K562 (cell line): ENCODE measurements at places on chromosomes 5 and 9. TPM values are rescaled to one million over a fixed set of nuclear protein-coding genes. Genes with fewer than 3 reads are reported as not detected.

- no peaks in the 10 kb centered on the region for H3K4me1 ChIP-seq
- DNase-seq: no peak
- peak overlapping the region; percentile 35; the same call in 1 of the 3 replicates for H3K27ac ChIP-seq
- no peaks in the 10 kb centered on the region for H3K36me3 ChIP-seq
- H3K4me3 ChIP-seq: no peak overlapping the region
Measured at GRCh38 chr5:83357621-83358231, 113.8 kb upstream of the VCAN start.

DNA sequence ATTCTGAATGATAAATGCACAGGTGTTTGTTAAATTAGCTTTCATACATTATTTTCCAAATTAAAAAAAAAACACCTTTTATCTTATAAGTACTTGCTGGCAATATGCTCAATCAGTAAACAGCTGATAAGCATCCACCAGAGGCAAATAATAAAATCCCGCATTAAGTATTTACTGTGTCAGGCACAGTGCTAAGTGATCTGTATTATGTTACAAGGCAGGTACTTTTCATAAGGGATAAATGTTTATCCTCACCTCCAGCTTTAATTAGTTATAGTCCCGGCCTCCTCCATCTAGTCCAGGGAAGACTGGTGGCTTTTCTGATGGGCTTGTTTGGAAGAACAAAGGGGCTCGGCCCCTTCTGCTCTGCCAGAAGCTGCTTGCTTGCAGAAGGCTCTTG is 40.1 kb downstream of the PFDN1 start:
- no peak for DNase-seq
- peaks cover 25% of the 10 kb centered on the region; the same call in 2 of the 3 replicates for H3K36me3 ChIP-seq
- no peaks in the 10 kb centered on the region for H3K27me3 ChIP-seq

GRCh38 chr5:119341452-119342349 is 14.1 kb upstream of the TNFAIP8 start:
- H3K36me3 ChIP-seq: no peaks in the 10 kb centered on the region; the same call in none of the 3 replicates
- no peak overlapping the region for H3K4me3 ChIP-seq
- 0 out of 3 replicates have a peak overlapping the region, but pooled peaks have one; percentile 72 for H3K27ac ChIP-seq
- H3K4me1 ChIP-seq: peaks cover 20% of the 10 kb centered on the region
- no peaks in the 10 kb centered on the region for H3K27me3 ChIP-seq

- peaks cover 7% of the 10 kb centered on the region; the same call in 1 of the 3 replicates for H3K27me3 ChIP-seq
- no peak overlapping the region for H3K4me3 ChIP-seq
- no peaks in the 10 kb centered on the region for H3K36me3 ChIP-seq
- DNase-seq: no peak
Measured at GRCh38 chr5:175336781-175337180, 107.2 kb downstream of the DRD1 start.

The IL5 gene
- total RNA-seq: not detected in 2 replicates

The GABRA6 gene
- total RNA-seq: not detected in 2 replicates
